ENCODE measurements at places on chromosomes 5 and 9.

DNA sequence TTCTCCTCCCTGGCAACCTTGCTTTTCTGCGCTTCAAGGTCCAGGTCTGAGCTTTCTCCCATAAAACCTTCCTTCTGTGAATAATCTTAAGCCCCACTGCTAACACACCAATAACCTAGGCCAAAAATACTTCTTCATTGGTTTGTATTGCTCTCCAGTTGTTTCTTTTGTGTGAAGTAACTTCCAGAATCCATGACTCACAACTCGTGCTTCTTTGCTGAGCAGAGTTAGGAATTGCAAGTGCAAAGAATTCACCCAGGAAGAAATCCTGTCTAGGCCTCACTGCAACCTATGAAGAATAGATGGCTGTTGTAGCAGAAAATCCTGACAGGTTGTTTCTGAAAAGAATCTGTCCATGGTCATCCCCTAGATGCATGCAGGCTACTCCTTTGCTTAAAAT lies 295.7 kb downstream of the MED10 start:
- no peak for DNase-seq

- no peak for DNase-seq
Observed at GRCh38 chr9:96084331-96084734, 208.8 kb downstream of the ERCC6L2 start.

GRCh38 chr5:144467792-144468191 lies 297.1 kb downstream of the KCTD16 start:
- peak; percentile 28 for DNase-seq

DNA sequence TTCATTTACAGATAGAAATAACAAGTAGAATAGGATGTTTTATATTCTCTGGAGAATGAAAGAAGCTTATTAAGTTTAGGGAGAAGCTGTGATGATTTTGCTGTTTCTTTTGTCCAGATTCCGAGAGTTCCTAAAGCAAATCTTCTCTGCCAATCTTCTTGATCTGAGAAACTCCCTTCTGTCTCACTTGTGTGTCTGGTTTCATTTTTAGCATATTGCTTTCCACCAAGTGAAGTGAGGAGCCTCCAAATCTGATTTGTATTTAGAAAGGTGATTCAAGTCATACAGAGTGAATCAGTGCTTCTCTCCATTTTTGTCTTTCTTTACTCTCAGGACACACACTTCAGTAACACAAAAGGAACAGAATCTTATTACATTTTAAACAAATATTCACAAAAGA lies 48.4 kb downstream of the STX17 start:
- no peak for DNase-seq

DNA sequence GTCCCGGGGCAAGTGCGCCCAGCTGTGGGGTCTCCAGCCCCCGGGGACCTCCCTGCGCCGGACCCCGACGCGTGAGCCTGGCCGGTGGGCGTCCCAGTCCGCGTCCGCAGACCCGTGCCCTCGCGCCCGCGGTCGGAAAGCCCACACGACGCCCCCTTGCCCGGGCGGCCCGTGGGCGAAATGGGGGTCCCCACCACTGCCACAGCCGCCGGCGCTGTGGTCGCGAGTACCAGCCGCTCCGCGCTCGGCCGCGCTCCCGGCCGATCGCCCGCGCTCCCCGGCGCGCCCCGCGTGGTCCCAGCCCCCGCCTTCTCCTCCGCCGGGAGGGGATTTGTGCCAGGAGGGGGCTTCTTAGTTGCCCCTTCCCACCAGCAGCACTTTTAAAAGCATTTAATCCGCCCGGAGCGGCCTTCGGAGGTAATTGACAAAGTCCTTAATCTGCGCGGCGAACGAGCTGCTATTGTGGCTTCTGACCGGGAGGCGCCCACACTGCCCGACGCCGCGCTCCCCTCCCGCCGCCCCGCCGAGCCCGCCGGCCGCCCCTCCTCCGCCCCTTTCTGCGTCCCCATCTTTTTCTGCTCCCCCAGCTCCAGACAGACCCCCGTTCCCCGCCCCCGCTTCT lies 469 bp upstream of the FIBCD1 start:
- DNase-seq: no peak

GRCh38 chr9:6247266-6247665 lies 31.7 kb downstream of the IL33 start:
- DNase-seq: no peak

DNA sequence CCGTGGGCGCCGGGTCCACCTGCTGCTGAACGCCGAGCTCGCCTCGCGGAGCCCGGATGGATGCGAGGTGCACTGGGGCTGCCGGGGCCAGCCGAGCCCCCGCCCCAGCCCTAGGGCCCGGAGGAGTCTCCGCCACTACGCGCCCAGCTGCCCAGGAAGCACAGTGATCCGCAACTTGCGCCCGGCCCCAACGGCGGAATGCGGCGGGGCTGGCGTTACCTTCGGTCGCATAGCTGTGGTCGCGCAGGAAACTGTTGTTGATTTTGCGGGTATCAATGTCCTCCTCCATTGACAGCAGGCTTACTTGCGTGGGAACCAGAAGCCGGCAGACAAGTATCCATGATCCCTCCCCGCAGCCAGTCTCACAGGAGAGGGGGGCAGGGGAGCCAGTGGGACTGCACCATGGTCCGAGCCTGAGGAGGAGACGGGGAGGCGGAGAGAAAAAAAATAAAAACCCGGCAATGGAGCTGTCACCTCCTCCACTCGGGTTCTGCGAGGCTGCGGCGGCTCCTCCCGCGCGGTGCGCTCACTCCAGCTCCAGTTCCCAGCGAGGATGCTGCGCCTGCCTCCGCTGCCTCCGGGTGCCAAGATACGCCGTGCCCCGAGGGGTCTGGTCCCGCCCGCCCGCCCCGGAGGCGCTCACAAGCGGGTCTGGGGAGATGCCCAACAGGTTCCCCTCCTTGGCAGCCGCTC lies 628 bp downstream of the PPP2R2B start:
- no peak for DNase-seq

DNA sequence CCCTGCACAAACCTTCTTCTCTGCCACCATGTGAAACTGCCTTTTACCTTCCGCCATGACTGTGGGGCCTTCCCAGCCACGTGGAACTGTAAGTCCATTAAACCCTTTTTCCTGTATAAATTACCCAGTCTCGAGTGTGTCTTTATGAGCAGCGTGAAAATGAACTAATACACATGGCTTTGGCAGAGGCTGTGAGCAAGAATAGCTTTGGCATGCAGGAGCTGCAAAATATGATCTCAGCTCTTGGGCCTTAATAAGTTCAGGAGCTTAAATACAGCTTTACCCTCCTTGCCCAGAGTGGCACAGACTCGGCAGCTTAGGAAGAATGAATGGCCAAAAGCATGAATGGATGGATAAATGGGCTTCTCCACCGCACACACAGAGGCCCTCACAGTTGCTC lies 15.7 kb upstream of the SLC36A1 start:
- no peak for DNase-seq

DNA sequence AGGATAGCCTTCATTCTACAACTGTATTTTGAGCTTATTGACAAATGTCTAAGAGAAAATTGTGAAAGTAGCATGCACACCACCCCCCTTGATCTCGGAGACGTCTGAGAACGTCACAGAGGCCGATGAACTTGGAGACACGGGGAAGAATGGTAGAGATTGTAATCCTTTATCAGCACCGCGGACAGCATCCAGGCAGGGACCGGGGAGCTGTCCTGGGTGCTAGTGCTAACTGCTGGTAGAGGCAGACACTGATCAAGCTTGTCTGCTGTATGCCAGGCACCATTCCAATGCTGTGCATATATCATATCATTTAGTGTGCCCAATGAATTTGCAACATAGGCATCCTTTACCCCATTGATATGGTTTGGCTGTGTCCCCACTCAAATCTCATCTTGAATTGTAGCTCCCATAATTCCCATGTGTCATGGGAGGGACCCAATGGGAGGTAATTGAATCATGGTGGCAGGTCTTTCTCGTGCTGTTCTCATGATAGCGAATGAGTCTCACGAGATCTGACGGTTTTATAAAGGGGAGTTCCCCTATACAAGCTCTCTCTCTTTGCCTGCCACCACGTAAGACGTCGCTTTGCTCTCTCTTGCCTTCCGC lies 98.8 kb downstream of the LHX2 start:
- no peak for DNase-seq

GRCh38 chr9:5389109-5389732 lies 48.5 kb downstream of the PLGRKT start:
- no peak for DNase-seq

- DNase-seq: peak; percentile 15
Observed at GRCh38 chr5:102049517-102049916, 246.6 kb downstream of the SLCO4C1 start.

DNA sequence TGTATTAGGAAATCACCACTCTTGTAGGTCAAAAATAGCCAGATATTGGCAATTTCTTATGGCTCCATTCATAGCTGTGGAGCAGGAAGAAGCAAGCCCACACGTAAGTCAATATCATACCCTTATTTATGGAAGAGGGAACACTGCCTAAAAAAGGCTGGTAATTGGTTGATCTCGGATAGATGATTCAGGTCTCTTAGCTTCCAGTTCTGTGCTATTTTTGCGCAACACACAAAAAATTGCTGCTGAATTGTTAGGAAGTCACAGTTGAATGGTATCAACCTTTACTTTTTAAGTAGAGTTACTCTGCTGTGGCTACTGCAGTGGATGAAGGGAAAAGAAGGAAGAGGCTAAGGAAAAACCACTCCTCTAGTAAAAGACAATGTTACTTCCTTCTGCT lies 168.8 kb downstream of the ARHGAP26 start:
- DNase-seq: no peak

DNA sequence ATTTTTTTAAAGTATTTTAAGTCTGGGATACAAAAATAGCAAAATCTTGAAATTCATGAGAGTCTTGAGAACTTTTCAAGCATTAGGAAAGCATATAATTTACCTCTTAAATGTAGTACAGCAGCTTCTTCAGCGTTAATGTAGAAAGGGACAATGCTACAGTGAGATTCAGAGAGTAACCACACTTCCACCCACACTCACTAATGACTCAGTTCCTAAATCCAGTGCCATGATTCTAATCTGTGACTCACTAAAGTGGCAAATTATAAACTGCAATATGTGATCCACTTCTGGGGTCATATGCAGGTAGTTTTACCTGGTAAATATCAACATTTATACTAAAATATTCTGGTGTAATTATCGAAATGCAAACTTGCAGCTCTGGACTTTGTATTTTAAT lies 434.5 kb upstream of the TUSC1 start:
- DNase-seq: no peak

- no peak for DNase-seq
Observed at GRCh38 chr5:119789406-119790117, 160.2 kb downstream of the FAM170A start.

GRCh38 chr5:154276973-154277331 lies 86.4 kb downstream of the GALNT10 start:
- no peak for DNase-seq

DNA sequence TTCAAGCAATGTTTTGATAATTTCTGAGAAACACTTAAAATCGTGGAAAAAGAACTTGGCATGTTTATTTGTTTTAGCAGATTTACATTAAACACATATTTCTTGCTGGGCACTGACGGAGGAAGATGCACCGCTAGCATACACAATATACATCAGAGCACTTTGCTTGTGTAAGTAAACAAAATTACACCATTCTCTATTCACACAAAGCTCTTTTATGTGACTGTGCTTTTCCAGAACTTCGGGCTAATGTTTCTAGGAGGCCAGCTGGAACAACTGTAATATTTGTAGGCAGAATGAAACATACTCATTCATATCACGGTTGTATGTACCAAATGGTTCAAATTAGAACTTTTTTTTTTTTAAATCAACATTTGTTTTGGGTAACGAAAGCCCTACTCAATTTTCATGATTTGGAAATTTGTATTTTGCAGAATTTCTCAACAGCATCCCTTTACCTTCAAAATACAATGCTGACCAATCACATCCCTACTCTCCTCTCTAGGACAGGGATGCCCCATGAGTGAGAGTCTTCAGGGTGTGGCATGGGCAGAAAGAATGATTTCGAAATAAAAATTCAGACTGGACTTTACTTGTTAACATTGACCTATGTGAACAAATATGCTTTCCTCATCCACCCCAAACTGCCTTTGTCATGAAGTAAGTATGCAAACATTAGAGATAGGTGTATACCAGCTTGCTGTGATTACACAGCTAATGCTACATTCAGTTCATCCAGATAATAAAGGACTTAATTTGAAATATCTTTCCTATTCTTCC lies 425.1 kb downstream of the BNC2 start:
- DNase-seq: no peak

DNA sequence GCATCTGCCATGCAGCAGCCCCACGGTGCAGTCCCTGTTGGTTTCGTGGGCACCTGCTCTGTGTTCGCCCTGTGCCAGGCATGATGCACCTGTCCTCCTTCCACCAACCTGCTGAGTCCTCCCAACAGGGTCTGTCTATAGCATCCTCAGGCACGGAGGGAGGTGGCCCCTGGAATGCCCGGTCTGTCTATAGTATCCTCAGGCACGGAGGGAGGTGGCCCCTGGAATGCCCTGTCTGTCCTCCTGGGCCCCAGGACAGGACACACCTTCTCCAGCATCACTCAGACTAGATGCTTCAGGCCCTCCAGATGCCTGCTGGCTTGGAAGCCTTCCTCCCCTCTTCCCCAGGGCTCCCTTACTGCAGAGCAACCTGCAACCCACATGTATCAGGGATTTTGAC lies 9.9 kb upstream of the PHYHD1 start:
- no peak for DNase-seq

DNA sequence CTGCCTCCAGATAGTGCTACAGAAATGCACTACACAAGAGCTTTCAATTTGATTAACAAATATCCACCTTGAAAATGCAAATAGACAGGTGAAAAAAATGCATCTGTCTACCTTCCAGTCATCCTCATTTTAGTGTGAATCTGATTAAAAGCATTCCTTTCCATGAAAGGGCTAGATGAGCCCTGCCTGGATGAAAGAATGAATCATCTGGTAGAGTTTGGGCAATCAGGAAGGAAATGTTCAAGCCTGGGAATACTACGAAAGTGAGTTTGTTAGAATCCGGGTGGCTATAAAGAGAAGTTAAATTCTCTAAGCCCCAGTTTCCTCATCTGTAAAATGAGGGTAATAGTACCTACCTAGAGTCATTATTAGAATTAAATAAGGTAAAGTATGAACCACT lies 142.6 kb downstream of the FAM114A2 start:
- DNase-seq: no peak

GRCh38 chr5:145778144-145778900 lies 56.8 kb downstream of the PRELID2 start:
- DNase-seq: no peak

DNA sequence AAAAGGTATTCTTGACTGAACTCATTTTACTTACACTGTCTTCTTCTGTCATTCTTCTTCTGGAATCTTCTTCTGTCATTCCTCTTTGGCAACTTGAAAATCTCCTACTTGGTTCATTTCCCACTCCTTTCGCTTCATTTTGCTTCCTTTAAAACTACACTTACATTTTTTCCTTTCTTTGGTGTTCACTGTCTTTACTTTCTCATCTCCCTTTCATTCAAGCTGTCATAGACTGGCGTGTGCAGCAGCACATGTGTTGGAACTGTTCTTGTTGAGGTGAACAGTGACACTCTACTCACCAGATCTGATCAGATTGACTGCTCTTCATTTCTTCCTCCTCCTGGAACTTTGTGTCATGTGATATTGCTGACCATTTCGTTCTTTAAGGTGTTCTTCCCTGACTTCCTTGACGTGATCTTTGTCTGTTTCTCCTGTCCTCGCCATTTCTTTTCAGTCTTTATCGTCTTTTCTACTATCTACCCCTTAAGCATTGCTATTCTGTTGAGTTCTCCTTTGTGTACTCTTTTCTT lies 6.4 kb downstream of the DNAJC25 start:
- no peak for DNase-seq

GRCh38 chr5:56227691-56228090 lies 5.4 kb downstream of the ANKRD55 start:
- DNase-seq: no peak

GRCh38 chr5:149860801-149861322 lies 83.7 kb downstream of the PDE6A start:
- no peak for DNase-seq

GRCh38 chr5:43371821-43372220 lies 40.4 kb downstream of the CCL28 start:
- DNase-seq: no peak
